Activated CD8-positive, alpha-beta T cell treated with anti-CD3 and anti-CD28 coated beads, Interleukin-2, amount 10 ng/mL, durations not matched to agents 7 days and 5 days (primary cell): ENCODE measurements at places on chromosomes 12 and 14. TPM values are rescaled to one million over a fixed set of nuclear protein-coding genes. Genes with fewer than 3 reads are reported as not detected.

- no peaks in the 10 kb centered on the region for H3K4me1 ChIP-seq
- no peak overlapping the region for H3K27ac ChIP-seq
- H3K27me3 ChIP-seq = peaks cover 11% of the 10 kb centered on the region
- H3K36me3 ChIP-seq = no peaks in the 10 kb centered on the region
- H3K4me3 ChIP-seq = no peak overlapping the region
These were observed 43.5 kb upstream of the MAP1LC3B2 start for GRCh38 chr12:116515684-116516083.

DNA sequence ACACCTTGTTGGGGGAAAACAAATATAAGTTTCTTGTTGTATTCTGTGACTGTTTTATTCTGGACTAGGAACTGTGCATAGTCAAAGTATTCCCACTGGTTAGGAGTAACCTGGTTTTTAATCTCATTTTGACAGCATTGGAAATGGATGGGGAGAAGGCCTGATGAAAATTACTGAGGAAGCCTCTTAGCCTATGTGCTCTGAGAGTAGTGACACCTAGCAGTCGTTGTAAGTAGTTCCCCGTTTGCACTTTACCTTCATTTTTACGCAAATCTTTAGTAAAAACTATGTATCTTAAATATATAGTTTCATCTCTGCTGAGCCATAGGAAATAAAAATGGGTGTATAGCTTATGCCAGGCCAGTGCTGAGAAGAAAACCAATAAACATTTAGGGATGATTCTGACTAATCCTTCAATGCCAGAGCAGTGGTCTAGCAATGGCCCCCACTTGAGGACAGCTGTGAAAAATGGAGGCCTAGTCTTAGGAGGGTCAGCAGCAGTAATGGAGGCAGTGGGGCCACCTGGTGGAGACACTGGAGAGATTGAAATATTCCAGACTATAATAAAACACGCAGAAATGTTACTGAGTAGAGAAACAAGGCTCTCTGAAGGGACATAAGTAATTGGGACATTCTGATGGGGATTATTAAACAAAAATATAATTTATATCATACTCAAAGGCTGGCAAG is 133.2 kb upstream of the NOVA1 start:
- H3K27ac ChIP-seq = no peak overlapping the region
- H3K4me3 ChIP-seq = no peak overlapping the region
- H3K4me1 ChIP-seq = no peaks in the 10 kb centered on the region
- H3K36me3 ChIP-seq = no peaks in the 10 kb centered on the region

GRCh38 chr12:128314611-128315010 is 47.6 kb downstream of the TMEM132C start:
- H3K27ac ChIP-seq = no peak overlapping the region
- no peak for DNase-seq
- no peaks in the 10 kb centered on the region for H3K4me1 ChIP-seq
- no peak overlapping the region for H3K4me3 ChIP-seq
- no peaks in the 10 kb centered on the region for H3K27me3 ChIP-seq

- H3K27ac ChIP-seq = peak overlapping the region; percentile 92
- peaks cover 94% of the 10 kb centered on the region for H3K36me3 ChIP-seq
- no peak for DNase-seq
- no peak overlapping the region for H3K4me3 ChIP-seq
- no peaks in the 10 kb centered on the region for H3K27me3 ChIP-seq
These were observed 65.3 kb upstream of the GPR68 start for GRCh38 chr14:91309756-91310280.

DNA sequence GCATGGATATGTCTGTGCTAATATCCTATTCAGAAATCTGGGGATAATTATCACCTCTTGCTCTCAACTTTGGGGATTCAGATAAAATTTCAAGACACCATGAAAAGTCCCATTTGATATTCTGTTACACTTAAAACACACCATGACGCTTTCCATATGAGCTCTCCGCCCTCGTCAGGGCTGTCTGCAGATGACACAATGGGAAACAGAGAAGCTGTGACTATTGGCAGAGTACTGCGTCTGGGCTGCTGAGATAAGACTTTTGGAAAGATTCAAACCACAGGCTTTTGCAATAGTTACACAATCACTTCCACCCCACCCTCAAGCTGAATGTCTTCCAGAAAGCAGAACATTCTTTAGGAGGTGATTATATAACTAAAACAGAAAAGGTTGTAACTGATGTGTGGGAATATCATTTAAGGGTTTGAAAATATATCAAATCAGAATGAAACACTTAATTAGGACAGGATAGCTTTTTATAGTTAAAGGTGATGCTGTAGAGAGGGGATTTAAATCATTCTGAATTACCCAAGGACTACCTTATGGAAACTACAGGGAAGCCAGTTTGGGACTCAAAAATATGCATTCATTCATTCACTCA is 75.3 kb upstream of the TMPO start:
- peaks cover 32% of the 10 kb centered on the region for H3K27me3 ChIP-seq
- no peak overlapping the region for H3K4me3 ChIP-seq
- no peaks in the 10 kb centered on the region for H3K36me3 ChIP-seq
- H3K27ac ChIP-seq = no peak overlapping the region

DNA sequence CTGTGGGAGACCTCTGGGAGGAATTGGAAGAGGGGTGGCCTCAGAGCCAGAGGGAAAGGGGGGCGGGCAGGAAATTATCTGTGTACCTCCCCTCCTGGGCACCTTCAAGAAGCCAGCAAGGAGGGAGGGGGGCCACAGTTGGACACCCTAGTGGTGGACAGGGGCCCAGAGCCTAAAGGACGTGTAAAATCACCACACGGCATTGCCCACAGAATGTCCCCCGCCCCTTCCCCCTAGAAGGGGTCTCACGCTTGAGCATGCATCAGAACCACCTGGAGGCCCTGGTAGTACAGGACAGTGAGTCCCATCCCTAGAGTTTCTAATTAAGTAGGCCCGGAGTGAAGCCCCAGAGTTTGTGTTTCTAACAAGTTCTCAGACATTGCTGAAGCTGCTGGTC is 8.2 kb downstream of the ENDOU start:
- peaks cover 51% of the 10 kb centered on the region for H3K4me1 ChIP-seq
- H3K4me3 ChIP-seq = no peak overlapping the region
- no peak for DNase-seq
- no peak overlapping the region for H3K27ac ChIP-seq

- peaks cover 7% of the 10 kb centered on the region for H3K36me3 ChIP-seq
- no peak overlapping the region for H3K27ac ChIP-seq
- no peak overlapping the region for H3K4me3 ChIP-seq
These were observed 52.8 kb upstream of the LRTM2 start for GRCh38 chr12:1767407-1768090.

DNA sequence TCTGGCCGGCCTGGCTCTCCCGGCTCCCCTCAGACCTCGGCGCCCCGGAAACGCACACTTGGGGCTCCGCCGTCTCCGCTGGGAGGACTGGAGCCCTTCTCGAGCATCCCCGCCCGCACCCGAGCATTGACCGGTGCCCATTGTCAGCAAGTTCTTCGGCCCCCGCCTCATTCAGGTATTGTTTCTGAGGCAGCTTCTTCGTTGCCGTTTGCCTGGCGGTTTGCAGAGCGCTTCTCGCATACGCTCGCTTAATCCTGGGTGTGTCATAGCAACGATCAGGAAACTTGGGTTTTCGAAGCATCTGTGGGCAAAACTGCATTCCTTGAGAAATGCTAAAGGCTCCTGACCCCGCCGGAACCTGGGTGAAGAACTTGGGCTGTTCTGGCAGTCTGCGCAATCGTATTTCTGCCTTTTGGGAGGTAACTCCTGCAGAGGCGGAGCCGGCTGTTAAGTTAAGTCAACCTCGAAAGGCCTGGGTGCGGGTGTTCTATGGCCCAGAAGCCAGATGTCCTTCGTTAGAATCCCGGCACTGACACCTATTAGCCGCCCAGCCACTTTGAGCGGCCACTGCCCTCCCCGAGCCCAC is 518 bp downstream of the GSKIP start:
- no peaks in the 10 kb centered on the region for H3K27me3 ChIP-seq
- peak overlapping the region; percentile 78 for H3K27ac ChIP-seq
- H3K4me1 ChIP-seq = peaks cover 38% of the 10 kb centered on the region
- H3K4me3 ChIP-seq = peak overlapping the region; percentile 89

- no peaks in the 10 kb centered on the region for H3K27me3 ChIP-seq
- H3K4me3 ChIP-seq = no peak overlapping the region
- H3K27ac ChIP-seq = no peak overlapping the region
These were observed 90.9 kb downstream of the KCNMB4 start for GRCh38 chr12:70456953-70457352.

GRCh38 chr12:132026796-132027500 is 77.2 kb downstream of the EP400 start:
- no peak for DNase-seq
- peaks cover 59% of the 10 kb centered on the region for H3K36me3 ChIP-seq
- no peak overlapping the region for H3K4me3 ChIP-seq
- H3K4me1 ChIP-seq = no peaks in the 10 kb centered on the region

The GNB3 gene
- not detected for total RNA-seq

The CPNE6 gene
- total RNA-seq = not detected

The RGS6 gene
- 0.47 TPM for total RNA-seq

The NR4A1 gene
- 5.6 TPM for total RNA-seq

The KRT72 gene
- total RNA-seq = 0.44 TPM

The PPP1R36 gene
- total RNA-seq = 0.21 TPM

The TRIM9 gene
- total RNA-seq = 0.73 TPM

The CLEC4D gene
- not detected for total RNA-seq

The EFS gene
- total RNA-seq = not detected
